Stimulated activated CD4-positive, alpha-beta T cell treated with anti-CD3 and anti-CD28 coated beads, TNF-alpha, amount 100 ng/mL, for 1 hour (primary cell): ENCODE measurements at places on chromosomes 2 and 18.

DNA sequence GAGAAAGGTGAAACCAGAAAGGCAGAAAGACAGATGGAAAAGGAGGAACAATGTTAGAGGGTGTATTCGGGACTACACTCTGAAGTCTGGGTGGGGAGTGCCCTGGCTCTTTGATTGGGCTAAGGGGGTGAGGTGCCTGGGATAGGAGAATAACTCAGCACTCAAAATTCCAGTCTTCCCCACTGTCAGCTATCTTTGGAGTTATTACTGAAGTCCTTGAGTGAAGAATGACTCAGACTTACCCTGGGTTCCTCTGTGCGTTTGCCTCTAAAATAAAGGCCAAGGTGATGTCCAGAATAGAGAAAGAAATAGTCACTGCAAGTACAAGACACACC is 151.8 kb upstream of the SERPINE2 start:
- DNase-seq = no peak

DNA sequence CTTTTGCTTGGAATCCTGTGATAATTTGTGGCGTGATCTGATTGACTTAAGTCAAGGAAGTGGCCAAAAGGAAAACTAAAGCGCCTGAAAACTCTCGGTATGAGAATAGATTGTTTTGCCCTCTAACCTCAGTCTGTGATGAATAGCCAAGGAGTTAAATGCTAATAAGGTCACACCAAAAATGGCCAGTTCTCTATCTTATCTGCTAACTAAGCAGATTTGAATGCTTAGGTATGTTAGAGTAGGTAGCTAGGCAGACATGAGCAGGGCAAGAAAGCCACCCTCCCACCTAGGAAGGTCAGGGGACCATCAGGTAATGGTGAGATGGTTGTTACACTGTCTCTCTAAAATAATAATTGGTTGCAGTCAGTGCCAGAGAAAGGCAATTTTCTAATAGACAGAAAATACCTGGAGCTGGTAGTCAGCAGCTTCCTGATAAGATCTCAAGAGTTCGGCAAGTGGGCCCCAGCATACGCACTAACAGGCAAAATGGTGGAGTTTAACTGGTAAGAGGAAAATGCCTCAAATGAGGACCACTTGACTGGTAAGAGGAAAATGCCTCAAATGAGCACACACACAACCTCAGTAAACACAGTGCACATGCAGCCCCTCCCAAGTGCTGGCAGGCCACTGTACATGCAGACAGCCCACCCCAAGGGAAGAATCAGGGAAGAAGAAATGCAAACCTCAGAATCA is 468.4 kb downstream of the MBD2 start:
- no peak for DNase-seq

GRCh38 chr18:36095936-36096519 is 28.7 kb upstream of the RPRD1A start:
- no peak for DNase-seq

DNA sequence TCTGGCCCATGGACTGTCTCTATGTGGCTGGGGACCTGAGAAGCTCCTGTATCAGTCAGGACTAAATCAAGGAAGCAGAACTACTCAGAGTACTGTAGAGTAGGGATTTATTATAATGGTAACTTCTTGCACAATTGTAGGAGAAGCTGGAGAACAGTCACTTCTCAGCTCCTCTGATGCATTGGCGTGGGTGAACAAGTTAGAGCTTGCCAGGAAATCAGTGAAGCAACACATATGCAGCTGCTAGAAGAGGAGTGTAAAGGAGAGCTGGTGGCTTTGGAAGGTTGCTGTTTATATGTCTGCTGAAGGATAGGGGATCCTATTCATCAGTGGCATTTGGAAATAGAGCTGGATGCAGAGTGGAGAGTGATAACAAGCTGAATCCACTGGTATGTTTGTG is 215.5 kb upstream of the CWC22 start:
- DNase-seq = no peak

GRCh38 chr2:171670655-171671054 is 16.6 kb upstream of the DYNC1I2 start:
- DNase-seq = no peak

DNA sequence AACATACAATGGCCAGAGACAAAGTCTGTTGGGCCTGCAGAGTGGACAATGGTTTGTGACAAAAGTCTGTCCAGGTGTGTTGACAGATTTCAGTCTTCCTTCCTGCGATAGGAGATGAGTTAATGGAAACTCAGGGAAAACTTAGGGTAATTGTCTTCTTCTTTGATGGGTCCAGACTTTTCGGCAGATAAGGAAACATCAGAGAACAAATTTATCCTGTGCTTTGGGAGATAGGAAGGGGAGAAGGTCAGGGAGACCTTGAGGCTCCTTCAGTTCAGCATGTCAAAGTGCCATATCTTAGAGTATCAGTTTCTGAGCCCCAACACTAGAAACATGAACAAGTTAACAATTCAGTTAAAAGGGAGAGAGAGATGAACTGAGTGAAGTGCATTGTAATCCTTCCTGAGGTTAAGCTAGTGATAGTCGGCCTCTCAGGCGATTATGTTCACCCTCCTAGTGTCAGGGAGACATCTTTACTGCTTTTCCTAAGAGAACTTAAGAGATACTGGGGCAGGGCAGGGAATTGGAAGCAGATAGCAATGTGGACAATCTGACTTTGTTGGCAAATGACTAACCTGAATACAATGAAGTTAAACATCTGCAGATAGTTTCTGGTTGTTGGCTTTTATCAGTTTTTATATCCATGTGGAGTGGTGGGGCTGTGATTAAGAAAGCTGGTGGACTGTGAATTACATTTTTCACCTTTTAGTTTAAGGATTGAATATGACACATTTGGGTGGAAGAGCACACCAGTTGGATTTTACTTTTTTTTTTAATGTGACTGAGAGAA is 248.8 kb upstream of the FN1 start:
- no peak for DNase-seq

- DNase-seq = no peak
Observed at GRCh38 chr2:105142239-105142638, 99.3 kb upstream of the GPR45 start.

DNA sequence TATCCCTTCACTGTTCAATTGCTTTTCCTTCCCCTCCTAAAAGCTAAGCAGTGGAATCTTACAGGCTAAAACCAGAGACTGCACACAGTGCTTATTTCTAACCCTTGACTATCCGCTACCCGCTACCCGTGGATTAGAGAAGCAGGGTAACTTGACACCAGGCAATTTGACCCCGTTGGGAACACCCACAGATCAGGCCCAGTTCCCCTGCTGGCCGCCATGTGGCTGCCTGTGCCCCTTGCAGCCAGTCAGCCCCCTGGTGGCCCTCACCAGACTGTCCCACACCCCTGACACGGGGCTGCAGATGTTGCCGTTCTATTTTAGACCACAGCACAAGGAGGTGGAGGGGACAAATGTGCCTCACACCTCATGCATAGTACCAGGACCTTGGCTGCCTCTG is 74.8 kb downstream of the TXNL1 start:
- DNase-seq = no peak

DNA sequence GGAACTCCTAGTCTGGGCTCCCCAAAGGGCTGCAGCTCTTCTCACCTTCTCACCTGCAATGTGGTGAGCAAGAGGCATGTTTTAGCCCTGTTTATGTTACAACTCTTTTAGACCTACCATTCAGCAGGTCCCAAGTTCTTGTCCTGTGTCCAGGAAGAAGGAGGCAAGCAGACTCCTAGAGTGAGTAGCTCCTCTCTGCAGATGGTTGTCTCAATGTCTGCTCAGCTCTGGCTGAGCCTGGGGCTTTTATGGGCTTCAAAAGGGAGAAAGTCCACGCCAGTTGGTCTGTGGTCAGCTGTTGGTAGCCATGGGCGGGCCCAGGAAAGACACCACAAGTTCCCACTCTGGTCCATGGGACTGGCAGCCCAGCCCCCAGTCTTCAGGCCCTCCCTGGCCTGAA is 148.1 kb upstream of the HS6ST1 start:
- DNase-seq = no peak

GRCh38 chr2:82731824-82732223 is 1727.3 kb downstream of the SUCLG1 start:
- DNase-seq = no peak

DNA sequence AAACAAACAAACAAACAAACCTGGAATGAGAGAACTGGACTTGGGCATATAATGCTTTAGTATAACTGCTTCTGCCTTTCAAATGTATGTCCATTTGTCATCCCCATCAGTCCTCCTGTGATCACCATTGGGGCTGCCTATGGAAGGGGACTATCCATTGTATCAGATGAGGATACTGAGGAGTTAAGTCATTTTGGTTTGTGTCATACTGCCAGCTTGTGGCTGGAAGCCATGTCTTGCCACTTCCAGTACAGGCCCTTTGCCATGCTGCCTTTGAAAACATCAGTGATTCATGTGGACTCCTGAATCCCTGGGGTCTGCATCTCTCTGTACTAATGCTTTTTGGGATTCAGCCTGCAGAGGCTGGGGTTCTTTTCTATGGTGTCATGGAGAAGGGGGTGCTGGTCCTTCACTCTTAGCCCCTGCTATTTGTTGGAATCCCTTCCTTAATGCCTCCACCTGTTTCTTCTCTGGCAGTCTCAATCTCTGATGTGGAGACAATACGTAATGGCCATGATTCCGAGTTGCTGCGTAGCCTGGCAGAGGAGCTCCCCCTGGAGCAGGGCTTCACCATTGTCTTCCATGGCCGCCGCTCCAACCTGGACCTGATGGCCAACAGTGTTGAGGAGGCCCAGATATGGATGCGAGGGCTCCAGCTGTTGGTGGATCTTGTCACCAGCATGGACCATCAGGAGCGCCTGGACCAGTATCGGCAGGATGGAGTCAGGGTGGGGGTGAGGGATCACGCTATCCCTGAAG is 10.6 kb downstream of the PLCD4 start:
- DNase-seq = no peak

DNA sequence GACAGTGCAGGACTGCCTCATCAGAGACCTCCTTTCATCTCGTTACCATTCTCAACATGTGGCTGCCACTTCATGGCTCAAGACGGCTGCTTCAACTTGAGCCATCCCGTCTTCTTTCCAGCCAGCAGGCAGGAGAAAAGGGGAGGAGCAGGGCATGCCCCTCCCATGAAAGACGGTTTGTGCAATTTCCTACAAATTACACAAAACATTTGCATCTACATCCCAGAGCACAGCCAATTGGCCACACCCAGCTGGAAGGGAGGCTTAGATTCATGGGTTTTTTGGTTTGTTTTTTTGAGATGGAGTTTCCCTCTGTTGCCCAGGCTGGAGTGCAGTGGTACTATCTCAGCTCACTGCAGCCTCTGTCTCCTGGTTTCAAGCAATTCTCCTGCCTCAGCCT is 11.8 kb downstream of the UCN start:
- no peak for DNase-seq

DNA sequence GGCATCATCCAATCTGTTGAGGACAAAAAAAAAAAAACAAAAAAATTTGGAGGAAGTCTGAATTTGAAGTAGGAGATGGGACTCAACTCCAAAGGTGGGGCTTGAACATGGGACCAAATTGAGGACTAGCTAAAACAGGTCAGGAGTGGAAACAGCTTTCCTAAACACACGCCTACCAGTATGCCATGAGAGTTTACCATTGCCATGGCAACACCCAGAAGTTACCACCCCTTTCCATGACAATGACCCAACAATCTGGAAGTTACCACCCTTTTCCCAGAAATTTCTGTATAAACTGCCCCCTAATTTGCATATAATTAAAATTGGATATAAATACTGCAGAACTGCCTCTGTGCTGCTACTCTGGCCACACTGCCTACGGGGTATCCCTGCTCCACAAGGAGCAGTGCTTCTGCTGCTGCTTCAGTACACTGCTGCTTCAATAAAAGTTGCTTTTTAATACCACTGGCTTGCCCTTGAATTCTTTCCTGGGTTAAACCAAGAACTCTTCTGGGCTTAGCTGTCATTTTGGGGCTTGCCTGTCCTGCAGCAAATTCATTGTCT is 73.3 kb upstream of the FSIP2 start:
- DNase-seq = no peak

DNA sequence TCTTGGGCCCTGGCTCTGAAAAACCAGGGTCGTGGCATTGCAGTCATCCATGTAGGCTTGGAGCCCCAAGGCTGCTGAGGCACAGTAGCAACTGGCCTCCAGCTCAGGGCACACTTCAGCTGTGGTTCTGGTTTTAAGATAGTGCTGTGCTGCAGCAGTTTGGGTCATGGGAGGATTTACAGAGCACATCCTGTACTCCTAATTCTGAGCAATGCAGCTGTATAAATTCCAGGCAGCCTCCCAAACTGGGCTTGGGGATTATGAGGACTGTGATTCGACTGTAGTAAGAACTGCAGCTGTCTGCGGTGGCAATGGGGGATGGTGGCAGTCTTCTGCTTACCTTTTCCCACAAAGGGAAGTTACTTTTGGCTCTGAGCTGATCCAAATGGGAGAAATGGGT is 536.3 kb upstream of the GCFC2 start:
- DNase-seq = no peak

DNA sequence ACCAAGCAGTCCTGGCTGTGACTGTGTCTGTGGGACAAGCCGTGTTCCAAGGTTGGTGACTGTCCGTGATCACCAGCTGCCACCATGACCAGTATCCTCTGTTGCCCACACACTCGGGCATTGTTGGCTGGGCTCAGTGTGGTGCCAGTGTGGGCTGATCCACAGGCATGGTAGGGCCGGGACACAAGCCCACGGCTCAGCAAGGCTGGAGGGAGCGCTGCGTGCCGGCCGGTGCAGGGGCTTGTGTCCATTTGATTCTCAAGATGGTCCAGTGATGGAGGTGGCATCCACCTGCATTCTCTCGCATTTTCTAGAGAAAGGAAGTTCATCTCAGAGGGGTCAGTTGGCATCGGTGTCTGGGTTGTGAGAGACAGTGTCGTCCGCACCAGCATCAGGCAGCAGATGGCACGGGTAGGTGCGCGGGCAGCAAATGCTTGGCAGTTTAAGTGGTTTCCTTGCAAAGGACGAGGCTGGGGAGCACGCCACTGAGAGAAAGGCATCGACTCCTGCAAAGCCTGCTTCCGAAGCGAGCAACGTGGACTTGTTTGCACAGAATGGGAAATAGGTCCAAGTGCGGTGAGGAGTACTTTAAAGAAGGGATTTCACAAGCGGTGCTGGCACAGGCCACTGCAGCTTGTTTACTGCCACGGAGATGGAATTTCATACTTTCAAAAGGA is 20.9 kb downstream of the TWIST2 start:
- no peak for DNase-seq

GRCh38 chr2:68741805-68742306 is 7.2 kb downstream of the ARHGAP25 start:
- DNase-seq = no peak

DNA sequence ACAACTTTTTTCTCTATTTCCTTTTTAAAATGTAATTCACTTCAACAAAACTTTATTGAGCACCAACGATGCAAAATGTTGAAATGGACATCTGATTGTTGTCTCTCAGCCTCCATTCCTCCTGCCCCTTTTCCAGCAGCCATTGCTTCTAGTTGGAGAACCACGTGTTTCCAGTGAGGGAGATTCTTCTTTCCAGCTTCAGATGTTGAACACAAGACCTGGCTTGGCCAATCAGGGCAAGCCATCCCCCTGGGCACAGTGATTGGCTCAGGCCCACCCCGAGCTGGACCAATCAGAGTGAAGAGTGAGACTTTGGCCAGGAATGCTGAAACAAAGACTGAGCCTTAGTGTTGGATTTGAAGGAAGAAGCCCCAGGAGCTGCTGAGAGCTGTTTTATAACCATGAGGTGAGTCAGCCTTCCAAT is 59.0 kb downstream of the E2F6 start:
- DNase-seq = no peak

GRCh38 chr2:25032094-25032493 is 9.8 kb upstream of the EFR3B start:
- no peak for DNase-seq

GRCh38 chr2:48633143-48633542 is 15.5 kb downstream of the GTF2A1L start:
- DNase-seq = no peak
